NCI-H1417 (cell line): ENCODE measurements at places on chromosomes 7 and 10.

GRCh38 chr7:130430841-130431666 is 9.8 kb downstream of the CEP41 start:
- peak; percentile 50 for DNase-seq

- DNase-seq: no peak
Observed at GRCh38 chr10:49311555-49312236, 12.7 kb downstream of the C10orf71 start.

DNA sequence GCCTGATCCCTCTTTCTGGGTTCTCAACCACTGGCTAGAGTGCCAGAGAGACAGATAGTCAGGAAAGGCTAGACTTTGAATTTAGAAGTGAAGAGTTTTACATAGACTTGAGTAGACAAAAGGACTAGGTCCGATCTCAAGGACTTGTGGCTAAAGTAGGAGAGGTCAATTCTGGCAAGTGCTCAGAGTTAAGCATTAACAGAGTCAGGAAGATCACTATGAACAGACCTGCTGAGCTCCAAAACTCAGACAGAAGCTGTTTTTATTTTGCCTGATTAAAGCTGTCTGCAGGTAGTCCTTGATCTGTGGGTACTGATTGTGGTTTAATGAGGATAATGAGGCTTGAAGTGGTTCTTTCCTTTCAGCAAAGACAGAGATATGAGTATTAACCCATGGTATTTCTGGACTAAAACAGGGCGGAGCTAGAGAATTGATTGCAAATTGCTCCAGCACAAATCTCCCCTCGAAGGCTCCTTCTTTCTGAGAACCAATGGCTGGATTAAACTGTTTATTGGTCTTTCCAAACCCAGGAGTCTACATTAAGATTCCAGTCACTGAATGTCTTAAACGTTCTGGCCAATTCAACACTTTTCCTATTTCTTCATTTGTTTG is 423.2 kb downstream of the IPMK start:
- DNase-seq: peak; percentile 7

DNA sequence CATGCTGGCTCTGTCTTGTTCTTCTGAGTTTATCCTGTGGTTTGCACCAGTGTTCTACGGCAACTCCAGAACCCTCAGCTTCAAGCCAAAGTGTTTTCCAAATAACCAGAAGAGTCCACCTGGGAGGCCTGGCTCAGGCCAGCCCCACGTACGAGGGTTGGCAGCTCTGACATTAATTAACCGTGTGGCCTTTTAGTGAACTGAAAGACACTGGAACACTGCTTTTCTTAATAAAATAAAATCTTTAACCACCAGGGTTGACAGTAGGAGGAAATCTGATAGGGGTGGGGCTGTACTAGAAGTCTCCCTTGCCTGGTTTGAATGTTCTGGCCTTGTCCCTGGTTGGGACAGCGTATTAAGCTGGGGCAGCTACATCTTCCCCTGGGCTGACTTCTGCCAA is 64.9 kb downstream of the SYPL1 start:
- no peak for DNase-seq

- no peak for DNase-seq
Observed at GRCh38 chr10:118278649-118279048, 63.5 kb downstream of the FAM204A start.

DNA sequence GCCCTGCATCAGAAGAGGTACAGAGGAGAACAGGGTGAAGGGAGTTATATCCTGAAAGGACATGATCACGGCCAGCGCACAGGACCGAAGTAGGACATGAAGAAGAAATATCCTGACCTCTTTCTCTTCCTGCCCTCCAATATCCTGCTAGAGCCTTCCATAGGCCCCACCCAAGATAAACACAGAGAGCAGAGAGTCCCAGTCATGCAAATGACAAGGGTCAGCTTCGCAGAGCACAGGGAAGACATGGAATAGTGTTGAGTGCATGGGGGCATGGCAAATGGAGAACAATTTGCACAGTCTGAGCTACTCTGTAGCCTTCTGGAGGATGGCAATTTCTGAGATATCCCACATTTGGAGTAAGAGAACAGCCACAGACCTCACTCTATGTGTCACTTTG is 371.4 kb downstream of the GRM8 start:
- no peak for DNase-seq

DNA sequence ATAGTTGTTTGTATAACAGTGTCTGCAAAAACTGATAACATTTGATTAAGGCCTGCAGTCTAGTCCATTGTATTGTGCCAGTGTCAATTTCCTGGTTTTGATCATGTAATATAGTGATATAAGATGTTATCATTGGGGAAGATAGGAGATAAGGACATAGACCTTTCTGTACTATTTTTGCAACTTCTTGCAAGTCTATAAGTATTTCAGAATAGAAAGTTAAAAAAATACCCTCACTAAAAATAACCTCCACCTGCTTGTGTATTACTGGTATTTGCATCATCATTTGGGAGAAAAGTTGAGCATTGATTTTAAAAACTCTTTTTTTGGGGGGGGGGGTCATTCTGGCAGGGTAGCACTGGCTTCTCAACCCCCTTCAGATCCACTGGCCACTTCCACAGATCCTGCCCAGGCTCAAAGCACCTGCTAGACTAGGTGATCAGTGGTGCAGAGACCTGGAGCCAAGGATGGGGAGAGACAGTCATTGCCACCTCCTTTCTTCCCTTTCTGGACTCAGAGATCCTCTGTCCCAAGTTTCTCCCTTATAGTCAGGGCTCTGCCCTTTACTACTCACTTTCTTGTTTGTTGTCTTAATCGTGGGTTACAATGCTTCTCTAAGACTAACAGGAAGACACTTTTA is 103.0 kb downstream of the RBM20 start:
- no peak for DNase-seq

- DNase-seq: no peak
Observed at GRCh38 chr7:47342296-47343060, 239.4 kb downstream of the TNS3 start.

DNA sequence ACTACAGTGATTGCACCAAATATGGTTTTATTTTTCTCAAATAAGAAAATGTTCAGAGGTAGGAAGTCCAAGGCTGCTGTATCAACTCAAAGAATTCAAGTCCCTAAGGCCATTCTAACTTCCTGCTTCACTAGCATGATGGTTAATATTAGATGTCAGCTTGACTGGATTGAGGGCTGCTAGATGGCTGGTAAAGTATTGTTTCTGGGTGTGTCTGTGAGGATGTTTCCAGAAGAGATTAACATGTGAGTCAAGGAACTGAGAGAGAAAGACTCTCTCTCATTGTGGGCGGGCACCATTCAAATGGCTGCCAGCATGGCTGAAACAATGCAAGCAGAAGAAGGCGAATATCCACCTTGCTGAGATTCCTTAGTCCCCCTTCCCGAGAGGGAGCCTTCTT is 77.4 kb upstream of the NRBF2 start:
- DNase-seq: no peak

GRCh38 chr10:33465747-33466146 is 131.3 kb upstream of the NRP1 start:
- no peak for DNase-seq

- no peak for DNase-seq
Observed at GRCh38 chr10:94889123-94889522, 49.3 kb upstream of the CYP2C9 start.

GRCh38 chr10:124665558-124665957 is 78.6 kb downstream of the FAM53B start:
- DNase-seq: no peak

- peak; percentile 79 for DNase-seq
Observed at GRCh38 chr7:85185424-85186082, 1.3 kb downstream of the SEMA3D start.

DNA sequence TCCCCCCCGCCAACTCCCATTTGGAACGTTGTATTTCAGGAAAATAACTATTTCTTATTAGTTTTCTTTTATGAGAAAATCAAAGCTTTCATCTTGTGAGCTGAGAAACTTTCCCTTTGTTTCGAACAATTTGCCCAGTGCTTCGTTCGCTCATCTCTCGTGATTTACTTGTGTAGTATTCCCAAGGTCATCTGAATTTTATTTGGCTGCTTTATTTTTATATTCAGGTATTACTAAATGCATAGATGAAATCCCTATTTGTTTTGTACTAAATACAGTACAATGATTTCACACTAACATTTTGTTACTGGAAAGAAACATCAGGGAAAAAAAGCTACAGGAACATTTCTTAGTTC is 12.0 kb upstream of the EBLN1 start:
- DNase-seq: peak; percentile 70

- DNase-seq: no peak
Observed at GRCh38 chr7:95322854-95323253, 1.5 kb downstream of the PON1 start.

DNA sequence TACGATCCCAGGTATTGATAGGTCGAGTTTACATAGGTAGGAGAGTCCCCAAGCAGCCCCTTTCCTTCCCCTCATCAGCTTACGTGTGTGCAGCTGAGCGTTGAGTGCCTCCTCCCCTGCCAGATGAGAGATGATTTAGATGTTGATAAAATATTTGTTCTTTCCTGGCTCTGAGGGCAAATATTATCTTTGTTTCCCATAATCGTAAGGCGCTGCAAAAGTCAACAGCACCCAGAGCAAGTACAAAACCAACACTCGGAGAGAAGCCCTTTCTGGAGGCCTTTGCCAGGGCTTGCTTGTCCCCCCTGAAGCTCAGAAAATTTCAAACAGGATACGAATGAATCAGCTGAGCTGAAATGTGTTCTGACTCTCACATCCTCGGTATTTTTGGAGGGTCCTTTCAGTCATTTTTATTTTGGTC is 683.2 kb downstream of the LRMDA start:
- peak; percentile 27 for DNase-seq

DNA sequence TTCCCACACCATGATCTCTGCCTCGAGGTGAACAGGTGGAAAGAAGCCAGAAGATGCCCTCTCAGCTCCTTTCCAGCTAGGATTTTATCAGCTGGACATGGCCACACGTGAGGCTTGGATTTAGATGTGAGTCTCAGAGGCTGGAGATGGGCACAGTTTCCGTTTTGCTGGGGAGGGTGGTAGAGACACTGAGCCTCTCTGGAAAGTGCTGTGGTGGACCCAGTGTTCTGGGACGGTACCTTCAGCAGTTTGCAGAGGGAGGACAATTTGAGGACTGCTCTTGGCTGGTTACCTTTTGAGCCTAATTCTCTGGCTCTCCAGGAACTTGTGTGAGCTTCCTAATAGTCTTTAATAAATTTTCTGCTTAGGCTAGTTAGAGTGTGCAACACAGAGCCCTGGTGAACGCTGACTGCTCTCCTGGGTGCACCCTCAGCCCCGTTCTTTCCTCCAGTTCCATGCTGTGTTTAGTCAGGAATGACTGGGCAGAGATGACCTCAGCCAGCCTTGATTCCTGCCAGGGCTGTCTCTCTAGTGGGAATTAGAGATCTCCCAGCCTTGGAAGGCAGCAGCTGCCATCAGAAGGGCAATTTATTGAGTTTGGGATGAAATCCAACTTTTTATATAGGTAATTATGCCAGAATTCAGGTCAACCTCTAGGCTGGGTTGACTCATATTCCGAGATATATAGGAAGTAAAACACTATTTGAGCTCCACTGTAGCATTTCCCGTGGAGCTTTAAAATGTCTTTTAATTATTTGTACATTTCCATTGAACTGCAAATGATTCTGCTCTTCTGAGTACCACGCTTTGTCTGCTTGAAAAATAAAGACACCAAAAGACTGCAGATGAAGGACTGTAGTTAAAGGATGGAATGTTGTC is 103.9 kb downstream of the GATA3 start:
- DNase-seq: no peak

- no peak for DNase-seq
Observed at GRCh38 chr7:34222722-34223121, 317.4 kb downstream of the BMPER start.

DNA sequence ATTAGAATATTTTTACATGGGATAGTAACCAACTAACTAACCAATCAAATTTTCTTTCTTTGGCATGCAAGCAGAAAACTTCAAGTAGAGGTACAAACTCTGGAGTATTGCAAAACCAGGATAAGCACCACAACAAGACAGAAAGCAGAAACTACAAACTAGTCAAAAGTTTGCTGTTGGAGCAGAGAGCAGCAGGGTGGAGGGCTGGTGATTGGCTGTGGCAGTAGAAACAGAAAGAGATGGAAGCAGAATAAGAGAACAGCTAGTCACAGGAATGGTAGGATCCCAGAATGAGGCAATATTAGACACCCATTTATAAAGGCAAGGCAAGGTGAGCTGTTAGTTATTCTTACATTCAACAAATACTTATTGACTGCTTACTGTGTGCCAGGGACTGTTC is 6.8 kb upstream of the MACC1 start:
- DNase-seq: no peak

DNA sequence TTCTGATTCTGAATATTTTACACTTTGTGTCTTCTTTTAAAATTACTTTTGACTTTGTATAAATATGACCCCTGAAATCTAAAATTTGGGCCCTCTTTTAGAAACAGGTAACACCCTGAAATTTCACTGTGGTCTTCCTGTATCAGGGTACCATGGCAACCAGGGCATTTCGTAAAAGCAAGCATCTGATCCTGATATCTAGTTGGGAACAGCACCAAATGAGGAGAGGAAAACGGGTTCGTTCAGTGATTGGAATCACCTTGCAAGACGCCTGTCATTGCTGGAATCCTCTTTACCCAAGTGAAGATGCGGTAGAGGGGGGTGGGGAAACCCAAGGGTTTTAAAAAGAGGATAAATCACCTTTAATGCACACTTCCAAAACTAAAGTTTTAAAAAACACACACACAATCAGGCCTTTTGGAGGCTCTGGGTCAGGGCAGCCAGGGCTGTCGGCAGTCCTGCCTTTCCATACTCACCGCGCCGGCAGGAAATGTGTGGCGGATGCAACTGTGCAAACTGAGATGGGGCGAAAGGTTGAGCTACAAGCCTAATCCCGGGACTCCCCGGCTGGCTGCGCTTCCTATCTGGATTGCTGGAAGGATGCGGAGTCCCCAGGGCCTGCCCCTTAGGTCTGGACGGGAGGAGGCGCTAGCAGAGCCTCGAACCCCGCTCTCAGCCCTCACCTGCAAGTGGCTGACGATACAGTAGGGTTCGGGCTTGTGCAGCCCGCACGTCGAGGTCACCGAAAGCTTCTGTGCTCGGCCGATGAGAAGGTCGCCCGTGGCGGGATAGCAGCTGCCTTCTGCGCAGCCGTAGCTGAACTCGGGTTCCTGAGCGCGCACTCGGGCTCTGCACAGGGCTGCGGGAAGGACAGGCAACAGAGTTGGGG is 1.8 kb downstream of the LAMB1 start:
- no peak for DNase-seq
